ENCODE measurements at places on chromosomes 13 and 19.
A peak's percentile ranks its signal among the peaks of the same experiment; 100 is the strongest.

DNA sequence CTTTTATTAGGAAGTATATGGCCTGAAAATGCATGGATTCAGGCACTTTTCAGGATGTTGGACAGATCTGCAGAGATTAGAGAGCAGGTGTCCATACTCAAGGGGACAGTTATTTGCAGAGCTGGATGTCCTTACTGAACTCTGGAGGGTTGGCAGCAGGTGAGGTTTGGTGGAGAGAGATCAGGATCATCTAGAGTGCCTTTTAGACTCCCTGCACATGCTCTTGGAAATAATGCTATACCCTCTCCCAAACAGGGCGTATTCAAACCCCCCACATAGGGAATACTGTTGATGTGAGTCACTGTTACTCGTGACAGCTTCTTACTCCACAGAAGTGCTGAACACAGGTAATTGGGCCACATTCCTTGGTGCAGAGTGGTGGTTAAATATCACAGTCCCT lies 725.7 kb upstream of the SGCG start:
- no peak for DNase-seq

GRCh38 chr19:45483033-45483432 lies 13.8 kb downstream of the RTN2 start:
- DNase-seq, result no peak

DNA sequence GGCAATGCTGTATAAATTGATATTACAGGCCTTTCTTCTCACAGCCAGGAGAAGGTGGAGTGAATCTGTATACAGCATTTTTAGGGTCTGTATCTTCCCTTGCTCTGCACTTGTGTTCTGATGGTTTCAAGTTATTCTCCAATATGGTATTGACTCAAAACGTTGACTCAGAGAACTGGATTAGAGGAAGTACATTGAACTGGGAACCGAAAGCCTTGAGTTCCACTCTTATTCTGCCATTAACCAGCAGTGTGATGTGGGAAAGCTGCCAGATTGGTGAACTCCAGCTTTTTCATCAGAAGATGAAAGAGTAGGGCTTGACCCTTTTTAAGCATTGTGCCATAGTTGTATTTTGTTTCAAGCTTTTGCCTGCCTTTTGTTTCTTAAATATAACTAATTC lies 167.7 kb downstream of the SPRY2 start:
- DNase-seq, result no peak

GRCh38 chr13:73336773-73337172 lies 278.0 kb downstream of the KLF5 start:
- DNase-seq, result no peak

GRCh38 chr13:84923831-84924230 lies 875.4 kb downstream of the SLITRK6 start:
- no peak for DNase-seq

DNA sequence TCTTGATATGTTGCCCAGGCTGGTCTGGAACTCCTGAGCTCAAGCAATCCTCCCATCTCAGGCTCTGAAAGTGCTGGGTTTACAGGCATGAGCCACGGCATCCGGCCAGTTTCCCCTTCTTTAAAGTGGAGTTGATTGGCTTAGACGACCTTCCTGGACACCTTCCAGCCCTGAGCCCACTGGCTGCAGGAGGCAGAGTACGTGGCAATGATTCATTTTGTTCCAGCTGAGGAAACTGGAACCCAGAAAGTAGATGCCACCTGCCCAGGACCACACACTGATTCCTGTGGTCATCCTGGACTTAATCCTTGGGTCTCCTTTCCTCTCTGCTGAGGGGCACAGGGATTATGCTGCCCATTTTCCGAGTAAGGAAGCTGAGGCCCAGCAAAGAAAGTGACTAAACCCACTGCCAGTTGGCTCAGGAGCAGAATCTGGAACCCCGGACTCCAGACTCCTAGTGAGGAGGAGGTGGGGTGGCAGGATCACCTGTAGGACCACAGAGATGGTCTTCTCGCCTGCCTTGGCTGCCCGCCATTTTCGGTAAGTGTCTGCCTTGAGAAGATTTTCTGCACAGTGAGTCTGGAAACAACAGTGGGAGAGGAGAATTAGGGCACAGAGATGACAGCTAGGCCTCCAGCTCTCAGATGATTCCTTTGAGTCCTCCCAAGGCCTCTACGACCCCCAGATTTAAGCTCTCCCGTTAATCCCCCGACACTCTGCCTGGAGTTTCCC lies 737 bp downstream of the XRCC1 start:
- DNase-seq, result no peak

GRCh38 chr19:39696387-39696786 lies 7.9 kb upstream of the LGALS14 start:
- DNase-seq, result no peak

DNA sequence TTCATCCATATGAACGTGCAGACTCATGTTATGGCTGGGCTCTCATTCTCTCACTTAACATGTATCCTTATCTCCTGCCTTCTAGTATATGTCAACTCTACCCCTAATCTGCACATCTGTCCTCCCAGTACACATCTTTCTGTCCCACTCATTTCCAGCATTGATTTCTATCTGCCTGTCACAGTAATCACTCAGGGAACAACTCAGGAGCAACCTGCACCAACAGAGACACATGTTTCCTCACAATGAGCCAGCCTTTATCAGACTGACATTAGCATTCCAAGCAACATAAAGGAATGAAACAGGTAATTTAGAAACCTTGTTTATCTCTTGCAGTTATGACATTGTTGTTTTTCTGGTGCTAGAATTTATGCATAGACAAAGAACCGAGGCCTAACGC lies 17.6 kb upstream of the SLC7A1 start:
- no peak for DNase-seq

- no peak for DNase-seq
Measured at GRCh38 chr13:19596960-19597361, 35.6 kb upstream of the TPTE2 start.

DNA sequence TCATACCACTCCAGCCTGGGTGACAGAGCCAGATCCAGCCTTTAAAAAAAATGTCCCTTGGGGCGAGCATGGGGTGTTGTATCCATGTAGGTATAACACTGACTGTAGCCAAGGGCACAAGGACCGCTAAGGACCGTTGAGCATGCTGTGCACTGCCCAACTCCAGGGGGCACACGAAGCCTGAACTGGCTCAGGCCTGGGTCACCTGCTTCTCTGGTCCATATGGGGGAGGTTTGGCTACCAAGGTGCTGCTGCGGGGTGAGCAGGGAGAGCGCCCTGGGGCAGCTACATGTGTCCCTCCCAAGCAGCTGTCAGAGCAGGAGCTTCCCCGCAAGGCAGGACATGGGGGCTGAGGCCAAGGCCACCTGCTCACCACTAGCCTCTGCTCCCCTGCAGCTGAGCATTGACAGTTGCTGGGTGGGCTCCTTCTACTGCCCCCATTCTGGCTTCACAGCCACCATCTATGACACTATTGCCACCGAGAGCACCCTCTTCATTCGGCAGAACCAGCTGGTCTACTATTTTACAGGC lies 16.3 kb downstream of the CATSPERG start:
- DNase-seq, result no peak

- no peak for DNase-seq
Measured at GRCh38 chr13:32142956-32143375, 111.4 kb downstream of the FRY start.

- peak; percentile 66 for DNase-seq
Measured at GRCh38 chr19:16327911-16328823, 3.5 kb downstream of the KLF2 start.

GRCh38 chr13:60267498-60268202 lies 103.9 kb upstream of the DIAPH3 start:
- no peak for DNase-seq

DNA sequence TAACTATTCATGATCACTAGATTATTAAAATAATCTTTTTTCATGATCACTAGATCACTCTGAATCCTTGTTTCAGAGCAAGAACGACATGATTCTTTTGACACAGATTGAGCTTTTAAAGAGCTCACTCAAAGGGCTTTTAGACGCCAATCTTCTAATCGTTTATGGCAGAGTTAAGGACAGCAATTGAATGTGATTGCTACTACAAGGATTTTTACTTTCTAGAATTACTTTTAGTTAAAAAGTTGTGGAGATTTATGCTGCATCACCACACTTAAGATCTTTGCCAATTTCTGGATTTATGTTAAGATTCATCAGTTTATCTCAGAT lies 1.3 kb downstream of the EXOSC8 start:
- DNase-seq, result no peak

- no peak for DNase-seq
Measured at GRCh38 chr13:54859827-54860226, 1831.2 kb downstream of the OLFM4 start.

DNA sequence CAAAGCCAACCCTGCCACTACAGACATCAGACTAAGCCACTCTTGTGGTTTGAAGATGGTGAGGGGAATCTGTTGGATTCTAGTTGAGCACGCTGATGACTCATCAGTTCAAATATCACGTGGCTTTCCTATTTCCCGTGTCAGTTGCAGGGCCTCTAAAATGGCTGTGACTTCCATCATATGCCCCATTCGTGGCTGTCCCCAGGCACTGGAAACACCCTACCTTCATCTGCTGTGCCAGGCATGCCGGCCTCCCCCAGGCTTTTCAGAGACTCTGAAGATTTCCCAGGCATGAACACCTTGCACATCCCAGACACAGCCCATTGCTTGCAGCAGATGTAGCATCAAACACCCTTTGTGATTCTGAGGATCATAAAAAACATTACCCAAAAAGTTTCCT lies 659.9 kb downstream of the UQCRFS1 start:
- DNase-seq, result no peak

GRCh38 chr19:49161987-49162386 lies 4.4 kb downstream of the TRPM4 start:
- DNase-seq, result no peak

GRCh38 chr13:23354520-23354919 lies 79.0 kb downstream of the SACS start:
- no peak for DNase-seq

GRCh38 chr13:91146601-91147000 lies 200.9 kb upstream of the MIR17HG start:
- no peak for DNase-seq

GRCh38 chr19:18809149-18809868 lies 18.2 kb upstream of the COMP start:
- DNase-seq, result no peak

DNA sequence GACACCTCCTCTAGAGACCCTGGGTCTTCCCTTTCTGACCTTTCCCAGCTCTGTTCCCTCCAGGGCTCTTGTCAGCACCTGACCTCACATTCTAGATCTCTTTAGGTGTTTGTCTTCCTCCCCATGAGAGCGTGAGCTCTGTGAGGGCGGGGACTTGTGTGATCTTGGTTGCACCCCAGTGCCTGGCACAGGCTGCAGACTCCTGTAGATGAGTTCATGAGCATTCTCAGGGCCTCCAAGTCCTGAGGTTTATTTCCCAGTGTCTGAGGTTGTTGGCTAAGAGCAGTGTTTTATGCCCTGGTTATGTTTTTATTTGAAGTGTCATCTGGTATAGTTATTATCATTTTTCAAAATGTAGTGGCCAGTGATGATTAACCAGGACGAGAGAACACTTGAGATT lies 596 bp downstream of the CEACAM4 start:
- DNase-seq, result no peak

- DNase-seq, result no peak
Measured at GRCh38 chr13:108407495-108407894, 138.0 kb downstream of the TNFSF13B start.

DNA sequence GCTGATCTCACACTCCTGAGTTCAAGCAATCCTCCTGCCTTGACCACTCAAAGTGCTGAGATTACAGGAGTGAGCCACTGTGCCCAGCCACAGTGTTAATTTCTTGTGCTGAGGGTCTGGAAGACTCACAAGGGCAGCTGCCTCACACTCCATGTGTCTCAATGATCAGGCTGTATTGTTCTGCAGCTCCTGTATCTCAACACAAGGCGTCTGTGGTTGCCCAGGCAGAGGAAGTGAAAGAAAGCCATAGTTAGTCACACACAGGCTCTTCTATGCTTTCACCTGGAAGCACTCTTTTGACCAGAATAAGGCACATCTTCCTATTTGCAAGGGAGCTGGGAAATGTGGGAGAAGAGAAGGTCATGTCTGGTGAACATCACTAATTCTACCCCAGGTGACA lies 107.3 kb upstream of the ZNF507 start:
- DNase-seq, result no peak

GRCh38 chr19:15161028-15161984 lies 39.5 kb downstream of the NOTCH3 start:
- no peak for DNase-seq

DNA sequence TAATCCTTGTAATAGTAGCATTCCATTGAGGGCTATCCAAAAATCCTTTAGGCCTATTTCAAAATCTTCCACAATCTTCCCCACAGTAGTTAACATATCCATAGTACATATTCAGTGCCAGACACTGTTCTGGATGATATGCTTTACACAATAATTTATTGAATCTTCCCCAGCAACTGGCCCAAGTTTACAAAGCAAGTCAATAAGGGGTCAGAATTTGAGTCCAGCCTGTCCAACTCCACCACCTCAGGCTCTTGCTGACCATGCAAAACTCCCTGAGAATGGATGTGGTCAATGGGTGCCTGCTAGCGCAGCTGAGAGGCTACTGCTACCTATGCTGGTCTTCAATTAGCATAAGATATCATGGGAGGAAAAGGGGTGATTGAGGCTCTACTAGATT lies 529.6 kb downstream of the FGF9 start:
- no peak for DNase-seq

DNA sequence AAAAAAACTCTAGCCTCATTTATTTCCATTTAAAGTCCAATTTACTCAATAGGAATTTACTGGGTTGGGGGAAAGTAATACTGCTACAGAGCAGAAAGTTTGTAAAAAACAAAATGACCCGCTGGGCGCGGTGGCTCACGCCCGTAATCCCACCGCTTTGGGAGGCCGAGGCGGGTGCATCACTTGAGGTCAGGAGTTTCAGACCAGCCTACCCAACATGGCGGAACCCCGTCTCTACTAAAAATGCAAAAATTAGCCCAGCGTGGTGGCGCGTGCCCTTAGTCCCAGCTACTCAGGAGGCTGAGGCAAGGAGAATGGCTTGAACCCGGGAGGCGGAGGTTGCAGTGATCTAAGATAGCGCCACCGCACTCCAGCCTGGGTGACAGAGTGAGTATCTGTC lies 745.6 kb downstream of the SLITRK1 start:
- DNase-seq, result no peak

DNA sequence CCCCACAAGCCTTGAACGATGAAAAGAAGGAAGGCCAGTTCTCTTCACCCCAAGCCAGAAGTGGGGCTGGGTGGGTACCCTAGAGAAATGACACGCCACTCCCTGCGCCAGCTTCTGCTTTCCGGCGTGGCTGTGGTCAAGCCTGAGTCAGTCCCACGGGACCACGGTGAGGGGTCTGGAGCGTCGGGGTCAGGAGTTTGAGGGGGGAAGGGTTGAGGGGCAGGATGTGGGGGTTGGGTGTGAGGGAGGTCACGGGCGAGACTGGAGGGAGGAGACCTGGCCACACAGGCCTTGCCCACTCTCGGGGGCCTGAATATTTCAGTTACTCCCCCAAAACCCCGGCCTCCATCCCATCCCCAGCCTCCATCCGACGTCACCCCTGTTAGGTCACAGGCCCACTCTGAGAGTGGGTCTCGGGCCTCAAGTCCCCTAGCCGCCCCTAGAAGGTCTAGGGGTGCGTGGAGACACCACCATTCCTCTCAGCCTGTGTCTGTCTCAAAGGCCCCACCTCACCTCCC lies 500 bp upstream of the IFI30 start:
- DNase-seq, result no peak

GRCh38 chr19:16026131-16026530 lies 50.2 kb upstream of the TPM4 start:
- no peak for DNase-seq

- DNase-seq, result no peak
Measured at GRCh38 chr19:45793876-45794275, 1.2 kb upstream of the DMWD start.
